ENCODE measurements at places on chromosomes 2 and 18.

DNA sequence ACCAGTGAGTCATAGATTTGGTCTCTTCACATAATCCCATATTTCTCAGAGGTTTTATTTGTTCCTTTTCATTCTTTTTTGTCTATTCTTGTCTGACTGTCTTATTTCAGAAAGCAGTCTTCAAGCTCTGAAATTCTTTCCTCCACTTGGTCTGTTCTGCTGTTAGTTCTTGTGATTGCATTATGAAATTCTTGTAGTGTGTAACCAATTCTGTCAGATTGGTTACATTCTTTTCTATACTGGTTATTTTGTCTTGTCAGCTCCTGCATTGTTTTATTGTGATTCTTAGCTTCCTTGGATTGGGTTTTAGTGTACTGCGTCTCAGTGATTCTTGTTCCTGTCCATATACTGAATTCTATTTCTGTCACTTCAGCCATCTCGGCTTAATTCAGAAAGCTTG, 18.6 kb downstream of the EHBP1 start:
- no peak for DNase-seq

DNA sequence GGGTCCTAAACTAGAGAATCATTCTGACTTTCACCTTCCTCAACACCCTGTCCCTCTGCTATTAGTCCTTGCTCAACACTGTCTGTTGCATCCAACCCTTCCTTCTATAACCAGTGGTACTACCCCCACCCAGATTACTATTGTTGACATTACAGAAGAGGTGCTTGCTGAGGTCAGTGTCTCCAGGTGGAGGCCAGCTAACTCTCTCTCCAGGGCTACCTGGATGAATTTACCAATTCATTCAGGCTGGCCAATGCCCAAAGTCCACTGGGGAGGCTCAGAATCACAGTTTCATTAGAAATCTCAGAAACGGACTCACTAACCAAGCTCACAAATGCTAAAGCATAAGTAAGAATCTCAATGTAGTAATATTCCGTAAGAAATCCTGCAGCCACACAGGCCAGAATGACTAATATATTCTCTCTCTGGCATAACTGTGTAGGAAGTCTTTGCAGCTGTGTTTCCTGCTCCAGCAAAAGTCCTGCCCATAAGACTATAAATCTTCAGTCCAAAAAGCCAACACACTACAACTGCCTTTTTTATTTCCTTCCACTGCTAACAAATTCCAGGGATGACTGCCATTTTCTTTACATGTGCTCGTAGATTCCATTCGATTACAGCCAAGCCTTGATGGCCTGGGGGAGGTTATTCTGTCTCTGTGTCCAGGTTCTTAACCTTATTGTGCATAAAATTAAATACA, 10.0 kb upstream of the TTR start:
- DNase-seq: no peak

- no peak for DNase-seq
Observed at GRCh38 chr2:71385012-71385411, 53.4 kb downstream of the ZNF638 start.

DNA sequence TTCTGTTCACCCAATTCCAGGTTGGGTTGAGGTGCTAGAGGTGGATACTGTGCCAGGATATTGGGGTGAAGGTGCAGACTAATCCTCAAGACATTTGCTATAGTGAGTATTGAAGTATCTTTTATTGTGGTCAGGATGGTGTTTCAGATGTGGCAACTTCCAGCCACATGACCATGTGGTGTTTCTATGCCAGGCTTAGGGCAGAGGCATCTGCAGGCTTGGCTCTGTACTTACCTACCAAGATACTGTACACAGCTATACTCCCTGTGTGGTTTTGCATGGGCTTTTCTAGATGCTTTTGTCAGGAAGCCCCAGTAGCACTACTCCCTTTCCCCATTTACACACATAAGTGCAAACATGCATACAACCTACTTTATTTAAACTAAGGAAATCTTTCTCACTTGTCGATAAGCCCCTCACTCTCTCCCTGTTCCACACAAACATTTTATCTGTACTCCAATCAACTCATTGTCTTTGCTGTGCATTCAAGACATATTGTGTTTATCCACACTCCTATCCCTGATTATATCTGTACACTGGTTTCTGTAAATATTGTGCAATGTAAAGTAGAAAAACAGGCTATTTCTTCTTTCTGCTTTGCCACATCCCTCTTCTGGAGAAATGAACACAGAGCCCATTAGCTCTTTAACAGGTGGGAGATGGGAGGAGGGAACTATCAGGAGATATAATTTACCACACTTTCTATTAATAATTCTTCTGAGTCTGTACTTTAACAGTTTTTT, 12.3 kb downstream of the ARL6IP6 start:
- no peak for DNase-seq

- no peak for DNase-seq
Observed at GRCh38 chr2:226001716-226002115, 602.2 kb downstream of the NYAP2 start.

- DNase-seq: no peak
Observed at GRCh38 chr2:184137955-184138354, 460.4 kb upstream of the ZNF804A start.

GRCh38 chr2:17912266-17912691, 33.8 kb downstream of the KCNS3 start:
- no peak for DNase-seq

GRCh38 chr2:155281907-155282306, 583.4 kb downstream of the KCNJ3 start:
- no peak for DNase-seq

DNA sequence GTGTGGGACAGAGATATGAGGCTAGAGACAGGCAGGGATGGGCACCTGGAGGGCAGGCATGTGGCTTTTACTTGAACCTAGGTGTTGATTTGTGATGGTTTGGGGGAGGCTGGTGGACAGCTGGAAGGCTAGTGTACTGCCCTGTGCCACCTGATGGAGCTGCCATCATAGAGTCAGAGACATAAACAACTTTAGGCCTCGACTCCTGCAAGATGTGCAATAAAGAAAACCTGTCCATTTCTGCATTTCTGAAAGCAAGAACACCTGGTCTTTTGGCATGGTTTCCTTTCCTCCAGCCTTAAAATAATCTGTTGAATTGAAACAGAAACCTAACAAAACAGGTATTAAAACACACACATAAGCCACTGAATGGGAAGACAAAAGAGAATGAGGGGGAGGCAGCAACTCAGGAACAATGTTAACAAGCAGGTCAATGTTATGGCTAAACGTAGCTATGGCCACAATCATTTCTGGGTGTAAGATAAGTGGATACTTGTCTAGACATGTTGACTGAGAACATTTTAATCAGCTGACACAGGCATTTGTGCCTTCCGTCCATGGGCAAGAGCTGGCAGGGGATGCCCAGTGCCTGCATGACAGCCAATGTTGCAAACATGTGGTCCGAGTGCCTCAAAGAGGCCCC, 87.8 kb downstream of the KCTD1 start:
- DNase-seq: no peak

DNA sequence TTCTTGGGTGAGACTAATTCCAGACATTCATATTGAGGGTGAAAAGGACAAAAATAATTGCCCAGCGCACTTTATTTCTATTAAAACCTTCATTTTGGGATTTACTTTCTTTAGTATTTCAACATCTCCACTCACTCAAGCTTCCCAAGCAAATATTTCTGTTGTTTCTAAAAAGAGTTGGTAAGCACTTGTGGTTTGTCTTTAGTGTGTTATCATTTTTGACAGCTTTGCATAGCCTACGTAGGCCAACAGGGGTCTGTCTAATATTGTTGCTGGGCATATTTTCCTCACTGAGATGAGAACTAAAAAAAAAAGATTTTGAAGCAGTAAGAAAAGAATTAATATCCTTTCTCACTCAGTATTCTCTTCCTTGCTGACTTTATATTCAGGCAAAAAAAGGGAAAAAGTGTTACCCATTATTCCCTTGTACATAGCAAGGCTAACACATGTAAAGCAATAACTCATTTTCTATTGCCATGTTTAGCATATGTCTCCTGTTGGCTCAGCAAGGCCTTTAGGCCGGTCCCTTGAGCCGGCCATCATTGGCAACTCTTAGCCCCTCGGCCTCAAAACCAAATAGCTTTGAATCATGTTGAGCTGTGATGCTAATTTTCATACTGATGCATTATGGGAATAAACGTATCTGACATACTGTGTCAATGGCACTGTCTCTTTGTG, 494.2 kb downstream of the ARHGAP15 start:
- no peak for DNase-seq

GRCh38 chr18:21110713-21111345, 784 bp downstream of the ROCK1 start:
- no peak for DNase-seq

- DNase-seq: no peak
Observed at GRCh38 chr18:74856928-74857327, 259.3 kb downstream of the ZNF407 start.
